ENCODE measurements at places on chromosomes 4 and X.

GRCh38 chr4:146340798-146341197, 126.5 kb downstream of the REELD1 start:
- DNase-seq, result no peak

GRCh38 chr4:186878203-186878776, 154.6 kb upstream of the FAT1 start:
- DNase-seq, result no peak

DNA sequence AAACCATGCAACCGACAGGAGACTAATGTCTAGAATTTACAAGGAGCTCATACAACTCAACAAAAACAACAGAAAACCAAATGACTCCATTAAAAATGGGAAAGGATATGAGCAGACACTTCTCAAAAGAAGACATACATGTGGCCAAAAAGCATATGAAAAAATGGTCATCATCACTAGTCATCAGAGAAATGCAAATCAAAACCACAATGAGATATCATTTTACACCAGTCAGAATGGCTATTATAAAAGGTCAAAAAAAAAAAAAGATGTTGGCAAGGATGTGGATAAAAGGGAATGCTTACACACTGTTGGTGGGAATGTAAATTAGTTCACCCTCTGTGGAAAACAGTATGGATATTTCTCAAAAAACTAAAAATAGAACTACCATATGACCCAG, 50.5 kb upstream of the CHRDL1 start:
- no peak for DNase-seq

- no peak for DNase-seq
Measured at GRCh38 chrX:34586936-34587335, 70.1 kb downstream of the TMEM47 start.

DNA sequence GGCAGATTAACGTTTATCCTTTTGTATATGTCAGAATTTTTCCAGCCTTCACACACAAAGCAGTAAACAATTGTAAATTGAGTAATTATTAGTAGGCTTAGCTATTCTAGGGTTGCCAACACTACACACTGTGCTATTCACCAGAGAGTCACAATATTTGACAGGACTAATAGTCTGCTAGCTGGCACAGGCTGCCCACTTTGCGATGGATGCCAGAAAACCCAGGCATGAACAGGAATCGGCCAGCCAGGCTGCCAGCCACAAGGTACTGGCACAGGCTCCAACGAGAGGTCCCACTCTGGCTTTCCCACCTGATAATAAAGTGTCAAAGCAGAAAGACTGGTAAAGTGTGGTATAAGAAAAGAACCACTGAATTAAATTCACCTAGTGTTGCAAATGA, 94.8 kb downstream of the TET2 start:
- peak; percentile 68 for DNase-seq

DNA sequence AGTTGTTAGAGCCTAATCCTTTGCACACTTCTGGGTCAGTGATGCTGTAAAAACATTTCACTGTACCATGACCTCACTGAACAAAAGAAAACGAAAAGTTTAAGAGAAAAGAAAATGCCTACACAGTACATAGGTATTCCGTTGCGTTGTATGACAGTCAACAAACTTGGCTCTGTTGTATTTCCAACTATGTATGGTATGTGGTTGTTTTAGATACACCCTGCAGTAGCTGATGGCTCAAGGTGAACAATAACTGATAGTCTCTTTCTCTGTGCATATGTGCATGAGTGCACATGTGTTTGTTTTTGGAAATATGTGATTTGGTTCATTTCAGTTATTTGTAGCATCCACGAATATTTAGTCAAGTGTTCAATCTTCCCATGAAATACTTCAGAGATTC, 176.0 kb downstream of the BMPR1B start:
- DNase-seq, result no peak

GRCh38 chrX:46653482-46653881, 79.9 kb downstream of the CHST7 start:
- DNase-seq, result no peak

GRCh38 chrX:17038277-17038676, 91.8 kb downstream of the REPS2 start:
- DNase-seq, result no peak

DNA sequence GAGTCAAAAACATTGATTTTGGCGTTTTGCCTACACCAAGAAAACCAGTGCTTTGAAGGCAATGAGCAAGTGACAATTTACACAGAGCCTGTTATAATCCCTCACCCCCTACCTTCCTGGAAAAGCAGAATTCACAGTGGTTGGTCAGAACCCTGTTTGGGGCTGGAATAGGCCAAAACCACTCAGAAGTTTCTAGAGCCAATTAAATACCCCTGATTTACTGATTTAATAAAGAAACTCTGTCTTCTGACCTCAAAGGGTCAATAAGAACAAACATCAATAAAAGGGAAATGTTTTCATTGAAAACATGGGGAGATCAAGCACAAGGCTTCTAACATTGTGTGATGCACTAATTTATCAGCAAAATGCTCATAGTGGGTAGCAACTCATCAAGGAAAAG, 116.3 kb downstream of the UNC5C start:
- no peak for DNase-seq

- DNase-seq, result no peak
Measured at GRCh38 chr4:42008011-42008786, 17.9 kb downstream of the SLC30A9 start.

GRCh38 chrX:96372313-96373046, 312.2 kb upstream of the DIAPH2 start:
- peak; percentile 0 for DNase-seq

DNA sequence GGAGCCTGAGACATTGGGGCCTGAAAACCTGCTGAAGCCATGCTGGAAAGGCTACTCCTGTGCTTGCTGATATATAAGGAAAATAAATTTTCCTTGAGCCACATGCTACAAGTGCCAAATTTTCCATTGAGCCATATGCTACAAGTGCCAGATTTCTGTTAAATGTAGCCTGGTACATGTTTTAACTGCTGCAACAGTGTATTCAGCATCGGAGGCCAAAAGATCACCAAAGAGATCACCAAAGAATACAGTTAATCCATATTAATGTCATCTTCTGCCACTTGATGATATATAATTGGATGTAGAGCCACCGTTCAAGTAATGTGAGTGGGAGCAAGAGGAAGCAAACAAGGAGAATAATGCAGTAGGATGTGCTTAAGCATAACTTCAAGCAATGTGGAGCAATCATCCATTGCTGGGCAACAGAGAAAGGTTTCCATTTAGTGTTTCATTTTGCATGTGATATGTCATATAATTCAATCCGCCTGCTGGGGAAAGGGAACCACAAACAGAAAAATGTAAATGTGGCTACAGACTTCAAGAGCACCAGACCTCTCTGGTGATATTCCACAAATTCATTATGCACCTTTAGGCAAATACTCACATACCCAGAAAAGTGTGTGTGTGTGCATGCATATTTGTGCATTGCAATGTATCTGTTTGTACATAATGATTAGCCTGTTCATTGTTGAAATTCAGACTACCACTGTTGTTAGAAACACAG, 295.9 kb downstream of the KCNIP4 start:
- no peak for DNase-seq
